RWPE1 (cell line): ENCODE measurements at places on chromosomes 4 and X.

DNA sequence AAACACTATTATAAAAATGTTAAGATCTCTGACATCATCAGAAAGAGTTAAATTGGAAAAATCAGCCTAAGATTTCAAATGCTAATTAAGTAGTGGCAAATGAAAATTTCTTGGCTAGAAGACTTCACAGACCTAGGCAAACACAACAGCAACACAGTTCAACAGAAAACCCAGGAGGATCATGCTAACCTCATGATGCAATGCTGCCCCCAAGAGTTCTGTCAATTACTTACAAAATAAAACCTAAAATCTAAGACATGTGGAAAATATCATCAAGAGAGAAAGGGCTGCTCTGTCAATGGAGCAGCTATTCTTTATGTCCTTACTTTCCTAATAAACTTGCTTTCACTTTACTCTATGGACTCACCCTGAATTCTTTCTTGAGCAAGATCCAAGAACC, 21.0 kb downstream of the S100G start:
- DNase-seq, result peak; percentile 21

- DNase-seq, result no peak
Observed at GRCh38 chrX:14825851-14826250, 47.0 kb downstream of the FANCB start.

DNA sequence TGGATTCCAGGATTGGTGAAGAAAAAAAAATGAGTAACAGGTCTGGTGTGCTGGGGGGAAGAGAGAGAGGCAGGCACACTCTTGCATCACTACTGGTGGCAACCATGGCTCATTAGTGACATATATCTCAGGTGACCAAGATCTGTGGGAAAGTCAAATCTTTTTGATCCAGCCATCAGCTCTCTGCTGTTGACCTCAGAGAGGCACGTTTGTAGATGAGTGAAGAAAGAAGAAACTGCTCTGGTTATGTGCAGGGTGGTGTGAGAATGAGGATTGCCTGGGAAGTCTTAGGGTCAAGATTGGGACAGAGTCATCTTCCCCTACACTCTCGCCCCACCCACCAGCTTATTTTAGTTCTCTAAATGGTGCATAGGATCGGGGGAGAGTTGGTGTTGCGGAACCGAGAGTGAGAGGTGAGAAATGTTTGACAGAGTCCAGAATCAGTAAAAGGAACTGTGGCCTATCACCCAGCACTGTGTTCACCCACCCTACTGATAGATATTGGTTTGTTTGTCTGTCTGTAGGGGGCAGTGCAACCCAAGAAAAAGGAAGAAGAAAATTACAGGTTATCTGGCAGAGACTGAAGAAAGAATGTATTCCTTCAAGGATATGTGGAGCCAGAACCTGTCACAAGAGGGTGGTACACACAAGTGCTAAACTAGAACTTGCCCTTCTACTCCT, 21.9 kb downstream of the ARMCX6 start:
- peak; percentile 15 for DNase-seq

- DNase-seq, result no peak
Observed at GRCh38 chr4:157572951-157573350, 352.4 kb downstream of the GRIA2 start.

DNA sequence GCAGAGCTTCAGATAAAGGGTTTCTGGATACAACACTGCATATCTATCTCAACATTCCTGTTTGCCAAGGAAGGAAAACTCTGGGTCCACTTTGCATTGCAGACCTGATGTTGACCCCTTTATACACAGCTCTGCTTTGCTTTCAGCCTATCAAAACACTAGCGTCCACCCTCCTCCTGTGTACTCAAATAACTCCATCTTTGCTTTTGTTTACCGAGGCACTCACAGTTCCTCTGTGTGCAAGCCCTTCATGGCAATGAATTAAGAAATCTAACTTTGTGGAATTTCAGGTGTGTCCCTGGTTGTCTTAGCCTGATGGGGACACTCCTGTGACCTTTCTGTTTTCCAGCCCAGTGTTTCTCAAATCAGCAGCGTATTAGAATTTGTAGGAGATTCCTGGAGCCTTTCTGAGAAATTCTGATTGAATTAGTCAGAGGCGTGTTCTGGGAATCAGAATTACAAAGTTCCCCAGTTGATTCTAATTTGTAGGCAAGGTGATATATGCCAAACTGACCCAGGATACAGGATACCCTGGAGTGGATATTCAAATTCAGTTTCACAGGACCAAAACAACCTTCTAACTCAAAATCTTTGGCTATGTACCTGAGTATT, 68.6 kb downstream of the DTHD1 start:
- DNase-seq, result no peak

DNA sequence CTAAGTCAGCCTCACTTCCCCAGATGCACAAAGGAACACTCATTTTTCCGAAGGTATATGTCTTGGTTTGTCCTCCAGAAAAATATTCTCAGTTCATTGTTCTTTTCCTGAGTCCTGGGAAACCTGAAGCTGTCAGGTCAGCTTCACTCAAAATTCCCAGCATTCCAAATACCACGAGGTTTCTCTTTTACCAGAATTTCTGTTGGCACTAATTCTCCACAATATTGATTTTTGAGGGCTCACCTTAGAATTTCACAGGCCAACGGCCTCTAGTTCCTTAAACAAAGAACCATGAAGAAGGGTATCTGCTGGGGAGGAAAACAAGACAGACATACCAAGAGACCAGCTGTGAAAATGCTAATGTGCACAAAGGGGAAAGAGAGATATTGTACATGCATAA, 8.0 kb upstream of the MAGEB5 start:
- DNase-seq, result no peak

DNA sequence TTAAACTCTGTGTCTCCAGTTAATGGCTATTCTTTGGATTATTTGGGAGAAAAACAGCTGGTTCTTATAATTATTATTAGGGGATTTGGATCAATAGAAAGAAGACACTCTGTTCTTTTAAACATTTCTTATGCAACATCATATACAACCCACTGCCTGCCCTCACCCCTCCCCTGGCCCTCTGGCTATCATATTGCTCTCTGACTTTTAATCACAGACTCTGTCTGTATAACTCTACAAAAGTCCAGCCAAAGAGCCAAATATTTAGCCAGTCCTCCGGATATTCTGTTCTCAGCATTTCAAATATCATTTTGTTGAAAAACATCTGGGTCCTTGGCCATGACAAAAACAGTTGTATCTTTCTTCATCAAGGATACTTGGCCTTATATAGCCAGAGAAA, 19.0 kb upstream of the PACRGL start:
- DNase-seq, result no peak

DNA sequence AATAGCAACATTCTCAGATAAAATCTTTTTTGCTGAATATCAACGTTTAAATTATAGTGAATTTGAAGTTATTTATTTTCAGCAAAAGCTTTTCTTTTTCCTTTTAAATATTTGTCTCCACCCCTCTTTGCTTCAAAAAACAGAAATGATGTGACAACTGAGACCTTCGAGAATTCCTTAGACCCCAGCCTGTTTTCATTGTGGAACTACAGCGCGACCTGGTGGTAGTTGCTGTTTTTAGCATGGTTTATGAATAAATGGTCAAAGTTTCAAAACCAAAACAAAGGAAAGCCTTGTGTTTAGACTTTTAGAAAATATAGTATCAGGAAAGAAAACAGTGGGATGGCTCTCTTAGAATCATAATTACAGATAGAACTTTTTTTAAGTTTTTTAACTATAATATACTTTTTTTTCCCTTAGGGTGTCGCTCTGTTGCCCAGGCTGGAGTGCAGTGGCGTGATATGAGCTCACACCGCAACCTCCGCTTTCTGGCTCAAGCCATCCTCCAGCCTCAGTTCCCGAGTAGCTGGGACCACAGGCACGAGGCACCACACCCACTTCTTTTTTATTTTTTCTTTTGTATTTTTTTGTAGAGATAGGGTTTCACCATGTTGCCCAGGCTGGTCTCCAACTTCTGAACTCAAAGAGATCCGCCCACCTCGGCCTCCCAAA, 26.8 kb upstream of the TMEM184C start:
- DNase-seq, result peak; percentile 52

DNA sequence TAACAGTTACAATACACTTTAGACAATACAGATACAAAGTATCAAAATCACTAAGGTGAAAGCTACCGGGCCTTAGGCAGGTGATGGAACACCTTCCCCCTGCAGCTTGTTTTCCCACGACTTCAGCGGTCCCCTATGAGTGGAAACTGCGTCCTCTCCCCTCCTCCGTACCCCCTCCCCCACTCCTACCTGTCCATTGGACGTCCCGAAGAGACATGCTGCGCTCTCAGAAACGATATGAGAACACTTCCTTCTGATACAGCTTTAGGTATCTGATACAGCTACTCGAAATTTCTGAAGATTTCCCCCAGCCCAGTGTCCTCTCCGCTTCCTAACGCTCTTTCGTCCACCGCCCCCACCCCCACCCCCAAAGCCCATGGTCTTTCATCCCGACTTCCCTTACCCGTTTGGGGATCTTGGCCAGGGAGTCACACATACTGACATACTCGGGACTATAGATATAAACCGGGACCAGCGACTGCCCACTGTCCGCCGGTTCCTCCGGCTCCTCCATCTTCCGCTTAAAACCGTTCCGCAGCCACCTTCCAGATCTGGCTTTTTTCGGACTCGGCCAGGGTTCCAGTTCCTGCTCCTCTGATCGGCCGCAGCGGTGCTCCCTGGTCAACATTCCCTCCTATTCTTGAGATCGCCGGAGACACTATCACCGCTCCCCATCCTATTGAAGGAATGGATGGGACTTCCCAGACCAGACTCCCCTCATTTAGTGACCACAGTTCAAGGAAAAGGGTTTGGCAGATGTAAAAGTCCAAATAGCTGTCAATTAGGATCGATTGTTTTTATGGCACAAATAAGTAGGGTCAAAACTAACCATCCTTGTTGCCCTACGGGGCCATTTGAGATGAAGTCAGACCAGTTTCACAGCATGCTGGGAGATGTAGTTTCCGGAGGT, at the start of gene HDAC8:
HDAC8 (minus strand) TSS at position 596 of the 910 bp plus-strand sequence; CDS start at position 514, 82 bp downstream.
- DNase-seq, result peak; percentile 60

DNA sequence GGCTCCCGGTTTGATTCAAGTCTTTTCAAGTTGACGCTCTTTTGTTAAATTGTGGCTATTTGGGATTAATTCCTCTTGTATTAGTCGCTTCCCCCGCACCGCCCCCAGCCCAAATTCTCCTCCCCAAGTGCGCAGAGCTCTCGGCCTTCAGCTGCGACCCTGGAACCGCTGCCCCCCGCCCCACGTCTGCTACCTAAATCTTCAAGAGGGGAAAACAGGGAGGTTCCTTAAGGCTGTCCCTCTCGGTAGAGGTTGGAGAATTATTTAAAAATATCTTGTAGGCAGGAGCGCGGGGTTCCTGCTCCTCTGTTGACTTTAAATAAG, 860 bp upstream of the RPS6KA3 start:
- DNase-seq, result no peak

DNA sequence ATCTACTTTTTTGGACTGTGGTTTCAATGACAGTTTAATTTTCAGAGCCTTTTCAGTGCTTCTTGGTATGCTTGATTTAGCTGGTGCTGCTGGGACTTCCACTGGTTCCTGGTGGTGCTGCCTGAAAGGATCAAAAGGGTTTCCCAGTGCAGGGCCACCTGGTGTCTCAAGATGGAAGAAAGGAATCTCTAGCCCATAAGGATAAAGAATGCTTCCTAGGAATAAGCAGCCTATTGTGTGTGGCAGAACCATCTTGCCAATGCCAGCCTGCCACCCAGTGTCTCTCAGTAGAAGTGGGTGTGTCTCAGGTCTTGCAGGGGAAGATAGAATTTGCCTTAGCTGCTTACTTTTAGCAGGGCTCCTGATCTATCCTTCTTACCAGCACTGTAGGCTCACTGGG, 15.0 kb upstream of the RAI2 start:
- no peak for DNase-seq

GRCh38 chr4:168757500-168757899, 252.6 kb downstream of the CBR4 start:
- no peak for DNase-seq

DNA sequence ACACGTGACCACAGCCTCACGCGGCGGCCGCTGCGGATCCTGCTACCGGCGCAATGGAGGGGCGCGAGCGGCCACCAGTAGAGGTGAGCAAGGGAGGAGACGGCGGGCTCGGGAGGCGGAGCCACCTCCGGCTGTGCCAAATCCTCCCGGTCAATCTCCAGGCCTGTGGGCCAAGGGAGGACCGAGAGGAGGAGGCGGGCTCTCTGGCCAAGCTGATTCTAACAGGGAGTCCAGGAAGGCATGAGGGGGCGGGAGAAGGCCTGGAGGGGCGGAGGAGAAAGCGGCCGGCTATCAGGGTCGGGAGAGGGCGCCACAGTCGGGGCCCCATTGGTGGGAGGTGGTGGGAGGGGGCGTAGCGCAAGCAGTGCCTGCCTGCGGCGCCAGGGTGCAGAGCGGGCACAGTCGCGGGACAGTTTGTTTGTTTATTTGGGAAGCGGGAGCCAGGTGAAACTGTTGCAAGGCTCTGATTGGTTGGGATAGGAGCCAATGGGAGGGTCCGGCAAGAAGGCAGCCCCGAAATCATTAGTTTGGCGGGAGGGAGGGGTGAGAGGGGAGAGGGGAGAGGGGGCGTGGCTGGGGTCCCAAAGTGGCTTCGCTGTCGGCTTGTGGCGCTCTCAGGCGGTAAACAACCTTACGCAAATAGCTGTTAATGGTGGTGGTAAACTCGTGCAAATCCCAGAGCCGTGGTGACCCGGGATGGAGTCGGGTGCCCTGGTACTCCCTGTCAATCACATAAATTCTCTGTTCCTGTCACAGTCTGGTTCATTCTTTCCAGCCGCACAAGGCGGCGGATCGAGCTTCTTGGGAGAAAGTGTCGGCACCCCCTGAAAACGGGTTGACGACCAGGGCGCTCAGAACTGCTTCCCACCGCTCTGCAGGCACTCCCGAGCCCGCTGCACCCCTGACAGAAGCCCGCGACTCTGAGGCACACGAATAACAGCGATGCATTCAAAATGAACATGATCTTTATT, at the start of gene IRS4:
IRS4 (minus strand) TSS at position 55 of the 971 bp plus-strand sequence.
- DNase-seq, result no peak

- DNase-seq, result no peak
Observed at GRCh38 chr4:67456577-67457196, 88.6 kb downstream of the CENPC start.

GRCh38 chr4:106253364-106254129, 62.5 kb downstream of the TBCK start:
- DNase-seq, result no peak

- peak; percentile 4 for DNase-seq
Observed at GRCh38 chrX:50988649-50989048, 78.1 kb downstream of the BMP15 start.

GRCh38 chr4:67746797-67747495, 7.2 kb downstream of the GNRHR start:
- no peak for DNase-seq

- no peak for DNase-seq
Observed at GRCh38 chrX:147950352-147950751, 30.8 kb upstream of the FMR1NB start.

GRCh38 chrX:49860867-49861535, 18.3 kb upstream of the USP27X start:
- DNase-seq, result no peak

DNA sequence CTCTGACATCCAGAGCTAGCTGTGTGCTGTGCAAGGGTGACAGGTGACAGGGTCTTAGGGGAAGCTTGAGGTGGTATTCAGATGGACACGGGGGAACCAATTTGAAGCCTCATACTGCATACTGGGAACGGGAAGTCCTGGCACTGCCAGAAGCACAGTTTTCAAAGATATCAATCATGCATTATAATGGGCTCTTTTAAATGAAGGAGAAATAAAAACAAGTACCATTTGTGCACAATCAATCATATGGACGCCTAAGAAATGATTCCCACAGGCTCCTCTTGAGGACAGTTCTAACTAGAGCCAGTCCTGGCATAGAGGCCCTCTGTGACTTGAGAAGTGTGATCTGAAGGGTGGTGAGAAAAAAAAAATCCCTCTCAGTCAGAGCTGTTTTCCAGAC, 50.9 kb downstream of the TSC22D3 start:
- no peak for DNase-seq

GRCh38 chrX:45011131-45011530, 138.1 kb downstream of the KDM6A start:
- peak; percentile 38 for DNase-seq

- DNase-seq, result no peak
Observed at GRCh38 chr4:568351-568652, 7.8 kb downstream of the TMEM271 start.
